ENCODE measurements at places on chromosomes 5 and 9.

GRCh38 chr9:129036923-129037766, 719 bp downstream of the MIGA2 start:
- DNase-seq = no peak

DNA sequence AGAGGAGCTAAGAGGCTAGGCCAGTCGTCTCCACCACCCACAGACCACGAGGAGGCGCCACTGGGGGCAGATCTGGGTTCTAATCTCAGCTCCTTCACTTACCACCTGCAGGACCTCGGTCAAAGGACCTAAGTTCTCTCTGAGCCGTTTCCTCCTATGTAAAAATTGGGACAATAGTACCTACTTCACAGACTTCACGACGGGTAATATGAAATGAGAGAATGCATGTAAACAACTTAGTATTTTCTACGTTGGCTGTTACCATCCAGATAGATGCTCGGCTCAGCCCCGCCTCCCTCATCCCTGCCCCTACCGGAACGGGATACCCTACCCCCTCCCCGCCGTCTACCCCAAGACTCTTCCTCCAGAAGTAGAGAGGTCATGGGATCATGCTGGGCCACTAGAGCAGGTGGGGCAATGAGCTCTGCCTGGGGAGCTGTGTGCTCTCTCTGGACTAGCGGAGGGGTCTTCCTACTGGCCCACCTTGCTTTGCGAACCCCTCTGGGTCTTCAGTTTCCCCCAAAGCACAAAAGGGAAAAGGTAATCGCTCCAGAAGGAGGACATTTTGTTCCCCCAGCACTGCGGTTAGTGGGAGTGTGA, 541 bp downstream of the GNPDA1 start:
- peak; percentile 49 for DNase-seq

- DNase-seq = no peak
Observed at GRCh38 chr5:31990701-31991110, 183.4 kb downstream of the GOLPH3 start.

DNA sequence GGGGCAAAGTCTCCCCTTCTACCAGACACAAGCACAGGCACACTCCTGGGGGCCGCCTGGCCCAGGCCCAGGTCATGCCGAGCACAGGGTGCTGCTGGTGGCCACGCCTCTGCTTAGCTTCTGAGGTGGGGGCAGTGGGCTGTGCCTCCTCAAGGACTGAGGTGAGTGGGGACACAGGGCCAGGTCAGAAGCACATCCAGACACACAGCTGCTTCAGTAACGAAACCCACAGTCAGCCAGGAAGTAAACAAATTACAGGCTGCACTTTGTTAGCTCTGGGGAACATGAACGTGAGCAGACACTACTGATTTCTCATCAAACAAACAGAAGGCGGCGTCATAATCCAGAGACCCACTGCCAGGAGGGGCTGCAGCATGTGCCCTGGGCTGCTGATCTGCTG, 192.4 kb downstream of the HSPA4 start:
- no peak for DNase-seq

- no peak for DNase-seq
Observed at GRCh38 chr5:2207416-2208238, 324.9 kb upstream of the IRX4 start.

GRCh38 chr9:89597711-89598362, 7.0 kb upstream of the GADD45G start:
- no peak for DNase-seq

- no peak for DNase-seq
Observed at GRCh38 chr9:34985311-34985899, 4.1 kb upstream of the DNAJB5 start.

GRCh38 chr9:129435291-129435690, 185.6 kb downstream of the C9orf50 start:
- no peak for DNase-seq

DNA sequence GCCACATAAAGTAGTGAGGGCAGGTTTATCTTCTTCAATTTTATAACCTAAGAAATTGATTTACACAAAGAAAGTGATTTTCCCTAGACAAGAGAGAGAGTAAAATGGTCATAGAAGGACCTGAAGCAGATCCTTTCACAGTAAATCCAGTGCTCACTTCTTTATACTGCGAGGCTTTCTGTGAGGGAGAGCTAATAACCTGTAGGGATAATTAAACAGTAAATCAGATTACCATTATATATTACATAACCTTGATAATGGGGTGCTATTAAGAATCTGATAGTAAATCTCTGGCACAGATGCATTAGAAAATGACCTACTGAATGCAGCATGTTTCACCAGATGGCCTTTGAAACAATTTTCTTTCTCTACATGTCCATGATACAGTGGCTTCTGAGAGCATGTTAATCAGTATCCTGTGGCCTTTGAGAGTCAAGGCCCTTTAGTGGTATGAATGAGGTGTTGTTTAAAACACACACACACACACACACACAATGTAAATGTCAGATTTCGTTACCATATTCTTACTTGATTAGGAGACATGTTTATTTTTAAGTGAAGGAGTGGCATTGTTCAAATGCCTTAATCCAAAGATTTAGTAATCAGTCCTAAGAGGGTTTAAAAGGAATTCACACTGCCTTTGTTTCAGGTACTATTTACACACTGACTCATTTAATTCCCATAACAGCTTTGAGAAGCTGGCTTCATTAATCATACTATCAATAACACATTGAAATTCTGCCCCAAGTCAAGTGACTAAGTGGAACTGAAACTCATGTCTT, 124.7 kb downstream of the ALDH1A1 start:
- DNase-seq = no peak

GRCh38 chr5:178435321-178436238, 154.6 kb downstream of the COL23A1 start:
- DNase-seq = no peak
